ENCODE measurements at places on chromosomes 2 and 18.

- DNase-seq, result peak; percentile 41
These were observed 38.0 kb downstream of the CYP1B1 start for GRCh38 chr2:38037757-38038621.

DNA sequence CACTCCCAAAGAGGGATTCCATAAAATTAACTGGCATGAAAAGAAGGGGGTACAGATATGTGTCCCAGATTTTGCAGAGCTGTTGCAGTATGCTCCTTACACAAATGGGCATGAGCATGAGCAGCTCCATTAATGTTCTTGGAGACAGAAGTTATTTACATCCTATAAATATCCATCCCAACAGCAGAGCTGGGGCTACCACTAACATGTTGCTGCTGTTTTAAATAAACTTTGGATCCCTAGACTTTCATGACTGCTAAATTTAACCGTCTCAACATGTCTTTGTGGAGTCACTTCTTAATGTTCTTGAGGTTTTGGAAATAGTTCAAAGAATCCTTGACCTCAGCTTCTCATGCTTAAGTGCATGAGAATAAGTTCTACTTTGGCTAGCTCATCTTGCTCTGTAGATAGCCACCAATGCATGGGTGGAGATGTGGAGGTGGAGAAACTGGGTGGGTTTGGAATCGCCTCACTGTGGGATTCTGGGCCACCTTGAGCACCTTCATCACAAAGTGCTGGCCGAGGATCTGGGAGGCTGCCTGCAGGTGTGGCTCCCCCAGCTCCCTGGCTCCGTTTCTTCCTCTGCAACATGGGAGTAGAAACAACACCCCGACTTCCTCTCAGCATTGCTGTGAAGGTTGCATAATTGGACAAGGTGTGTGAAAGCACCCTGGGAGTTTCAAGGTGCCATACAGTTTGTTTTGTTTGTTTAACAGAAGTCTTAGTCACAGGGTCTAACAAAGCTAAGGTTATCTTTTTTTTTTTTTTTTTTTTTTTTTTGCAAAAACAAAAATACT is 307.2 kb downstream of the MYCN start:
- DNase-seq, result no peak

- no peak for DNase-seq
These were observed 22.9 kb upstream of the GPR55 start for GRCh38 chr2:230947908-230948365.

DNA sequence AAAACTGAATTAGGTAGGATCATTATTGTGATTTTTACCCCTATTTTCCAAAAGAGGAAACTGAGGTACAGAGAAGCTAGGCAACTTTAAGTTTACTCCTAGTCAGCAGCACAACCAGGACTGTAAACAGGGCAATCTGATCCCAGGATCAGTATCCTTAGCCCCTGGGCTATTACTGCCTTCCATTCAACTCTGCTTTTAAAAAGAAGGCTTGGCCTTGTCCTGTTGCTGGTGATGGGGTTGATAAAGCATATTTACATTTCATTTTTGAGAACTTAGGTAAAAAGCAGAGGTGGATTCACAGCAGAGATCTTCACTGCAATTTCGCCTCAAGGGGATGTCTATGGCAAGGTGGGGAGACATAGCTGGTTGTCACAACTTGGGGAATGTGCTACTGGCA is 148.5 kb downstream of the GALNT14 start:
- DNase-seq, result no peak

- DNase-seq, result no peak
These were observed 5.8 kb downstream of the CRIM1 start for GRCh38 chr2:36361396-36361795.

- DNase-seq, result peak; percentile 86
These were observed 1.1 kb upstream of the KCTD1 start for GRCh38 chr18:26549263-26550094.
